Calu3 (cell line): ENCODE measurements at places on chromosomes 3 and 15. TPM values are rescaled to one million over a fixed set of nuclear protein-coding genes. Genes with fewer than 3 reads are reported as not detected.

Gene BSN
- total RNA-seq, result 0.71 and 0.92 TPM in 2 replicates

Gene EBLN2
- 6.1 and 8.4 TPM in 2 replicates for total RNA-seq

DNA sequence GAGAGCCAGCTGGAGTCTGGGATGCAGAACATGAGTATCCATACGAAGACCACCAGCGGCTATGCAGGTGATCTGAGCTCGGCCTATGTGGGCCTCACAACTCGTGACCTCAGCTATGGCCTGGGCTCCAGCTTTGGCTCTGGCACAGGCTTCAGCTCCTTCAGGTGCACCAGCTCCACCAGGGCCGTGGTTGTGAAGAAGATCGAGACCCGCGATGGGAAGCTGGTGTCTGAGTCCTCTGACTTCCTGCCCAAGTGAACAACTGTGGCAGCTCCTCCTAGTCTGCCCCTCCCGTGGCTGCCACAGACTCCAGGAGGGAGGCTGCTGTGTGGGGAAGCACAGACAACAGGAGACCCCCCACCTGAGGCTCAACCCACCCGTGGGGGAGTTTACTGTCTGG lies 3.6 kb upstream of the KPNA4 start:
- no peak for DNase-seq

Gene ADCY5
- total RNA-seq, result 2.5 and 3.6 TPM in 2 replicates

- DNase-seq, result no peak
These were observed 12.2 kb downstream of the IL5RA start for GRCh38 chr3:3097958-3098357.

Gene PSTPIP1
- total RNA-seq, result not detected in 2 replicates

Gene PLCL2
- total RNA-seq, result 5.4 and 5.8 TPM in 2 replicates

Gene A4GNT
- total RNA-seq, result not detected in 2 replicates

GRCh38 chr3:128329491-128330213 lies 137.0 kb downstream of the DNAJB8 start:
- no peak for DNase-seq

Gene CHRD
- not detected in 2 replicates for total RNA-seq

Gene ACAN
- not detected in 2 replicates for total RNA-seq

- no peak for DNase-seq
These were observed 27.9 kb downstream of the ALDH1L1 start for GRCh38 chr3:126152458-126152857.

DNA sequence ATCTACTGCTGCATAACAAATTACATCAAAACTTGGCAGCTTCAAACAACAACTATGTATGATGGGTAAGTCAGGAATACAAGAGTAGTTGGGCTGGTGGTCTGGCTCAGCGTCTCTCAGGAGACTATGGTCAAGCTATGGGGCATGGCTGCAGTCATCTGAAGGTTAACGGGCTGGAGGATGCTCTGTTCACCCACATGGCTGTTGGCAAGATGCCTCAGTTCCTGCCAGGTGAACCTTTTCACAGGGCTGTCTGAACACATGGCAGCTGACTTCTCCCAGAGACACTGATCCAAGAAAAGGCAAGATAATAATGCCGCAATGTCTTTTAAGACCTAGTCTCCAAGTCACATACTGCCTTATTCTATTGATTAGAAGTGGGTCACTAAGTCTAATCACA lies 63.7 kb downstream of the GPR176 start:
- no peak for DNase-seq

Gene SIDT1
- 0.87 and 1.5 TPM in 2 replicates for total RNA-seq
